MG63 (cell line): ENCODE measurements at places on chromosomes 5 and 9. TPM values are rescaled to one million over a fixed set of nuclear protein-coding genes. Genes with fewer than 3 reads are reported as not detected.
A peak's percentile ranks its signal among the peaks of the same experiment; 100 is the strongest.

Gene ANXA2R
- total RNA-seq: 0.12 and 4.3 TPM in 2 replicates

GRCh38 chr5:41863871-41864486 is 6.2 kb downstream of the OXCT1 start:
- no peak for DNase-seq

GRCh38 chr9:114606597-114607207 is 4.4 kb upstream of the TMEM268 start:
- DNase-seq: peak; percentile 90

DNA sequence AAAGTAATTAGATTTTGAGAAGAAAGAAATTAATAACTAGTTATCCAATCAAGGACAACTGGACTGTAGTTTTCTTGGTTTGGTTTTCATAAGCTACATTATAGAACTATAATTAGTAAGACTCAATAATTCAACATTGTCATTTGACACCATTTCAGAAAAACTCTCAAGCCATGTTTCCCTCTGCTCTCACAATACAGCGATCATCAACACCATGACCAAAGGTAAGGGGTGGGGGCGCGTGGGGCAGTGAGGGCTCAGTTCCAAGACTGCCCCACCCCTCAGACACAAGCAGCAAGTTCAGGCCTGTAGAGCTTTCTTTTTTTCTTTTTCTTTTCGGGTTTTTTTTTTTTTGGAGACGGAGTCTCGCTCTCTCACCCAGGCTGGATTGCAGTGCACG is 6.4 kb downstream of the CMBL start:
- DNase-seq: no peak

GRCh38 chr5:102561894-102562760 is 63.3 kb upstream of the SLCO6A1 start:
- peak; percentile 39 for DNase-seq

Gene F2RL2
- 0.20 and 9.5 TPM in 2 replicates for total RNA-seq

DNA sequence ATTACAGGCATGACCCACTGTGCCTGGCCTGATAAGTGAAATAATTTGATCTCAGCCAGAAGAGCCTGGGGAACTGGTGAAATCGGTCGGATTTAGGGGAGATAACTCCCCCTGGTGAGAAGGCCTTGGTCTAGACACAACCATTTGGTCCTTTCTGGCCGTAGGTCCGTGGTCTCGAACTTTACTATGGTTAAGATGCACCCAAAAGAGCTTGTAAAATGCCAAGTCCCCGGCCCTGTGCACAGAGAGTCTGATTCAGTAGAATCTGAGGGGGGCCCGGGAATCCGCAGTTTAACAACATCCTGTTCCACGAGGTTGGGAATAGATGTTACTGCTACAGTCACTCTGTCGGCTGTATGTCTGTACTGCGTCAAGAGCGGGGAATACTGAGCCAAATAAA is 140.7 kb downstream of the C9orf50 start:
- DNase-seq: no peak

Gene CLINT1
- total RNA-seq: 137 and 502 TPM in 2 replicates

Gene MSX2
- total RNA-seq: 8.5 and 10.7 TPM in 2 replicates

GRCh38 chr5:72687288-72687687 is 129.2 kb upstream of the TNPO1 start:
- DNase-seq: no peak

Gene CFAP77
- not detected in 2 replicates for total RNA-seq

- no peak for DNase-seq
These were observed 35.1 kb downstream of the MRPL36 start for GRCh38 chr5:1764606-1764960.

DNA sequence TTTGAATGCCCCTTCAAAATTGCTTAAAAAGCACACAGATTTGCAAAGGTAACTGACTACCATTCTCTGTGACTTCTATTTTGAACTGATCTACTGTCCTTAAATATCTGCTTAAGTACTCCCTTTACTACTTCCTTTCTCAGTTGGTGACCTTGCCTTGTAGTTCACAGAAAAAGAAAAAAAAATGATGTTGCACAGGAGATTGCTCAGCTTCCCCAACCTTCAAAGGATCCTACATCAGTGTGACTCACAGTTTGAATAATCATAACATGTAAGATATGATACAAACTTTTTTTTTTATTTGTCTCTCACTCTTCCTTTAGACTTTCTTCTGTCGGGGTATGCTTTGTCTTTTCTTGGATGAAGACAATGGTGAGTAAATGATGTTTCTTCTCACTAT is 1029.6 kb downstream of the CDH12 start:
- DNase-seq: no peak

Gene PCDHGA7
- total RNA-seq: 0.07 and 0.67 TPM in 2 replicates
